ENCODE measurements at places on chromosomes 1 and 21.
A peak's percentile ranks its signal among the peaks of the same experiment; 100 is the strongest.

DNA sequence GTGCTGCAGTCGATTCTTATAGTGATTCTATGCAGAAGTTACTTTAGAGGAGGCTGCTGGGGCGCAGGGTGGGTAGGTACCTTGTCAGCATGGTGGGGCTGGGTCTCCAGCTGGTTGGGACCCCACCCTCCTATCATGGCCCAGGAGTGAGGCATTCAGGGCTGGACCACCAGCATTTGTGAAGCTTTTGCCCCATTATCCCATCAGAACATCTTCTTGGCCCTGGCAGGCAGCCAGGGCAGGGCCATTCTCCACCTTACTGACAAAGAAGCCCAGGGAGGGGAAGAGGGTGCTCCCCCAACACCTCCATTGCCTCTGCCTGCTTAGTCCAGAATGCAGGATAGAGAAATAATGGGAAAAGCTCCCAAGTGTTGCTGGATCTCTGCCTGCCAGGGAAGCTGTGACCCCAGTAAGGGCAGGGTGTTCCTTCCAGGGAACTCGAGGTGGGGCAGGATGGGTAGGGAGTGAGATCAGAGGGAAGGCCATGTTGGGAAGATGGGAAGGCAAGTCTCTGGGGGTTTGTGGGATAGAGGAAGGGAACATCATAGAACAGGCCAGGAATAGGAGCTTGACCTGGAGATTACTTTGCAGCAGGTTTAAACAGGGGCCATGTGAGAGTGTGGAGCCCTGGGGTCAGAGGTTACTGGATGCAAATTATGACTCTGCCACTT lies 16.2 kb upstream of the SLC2A1 start:
- no peak for DNase-seq

DNA sequence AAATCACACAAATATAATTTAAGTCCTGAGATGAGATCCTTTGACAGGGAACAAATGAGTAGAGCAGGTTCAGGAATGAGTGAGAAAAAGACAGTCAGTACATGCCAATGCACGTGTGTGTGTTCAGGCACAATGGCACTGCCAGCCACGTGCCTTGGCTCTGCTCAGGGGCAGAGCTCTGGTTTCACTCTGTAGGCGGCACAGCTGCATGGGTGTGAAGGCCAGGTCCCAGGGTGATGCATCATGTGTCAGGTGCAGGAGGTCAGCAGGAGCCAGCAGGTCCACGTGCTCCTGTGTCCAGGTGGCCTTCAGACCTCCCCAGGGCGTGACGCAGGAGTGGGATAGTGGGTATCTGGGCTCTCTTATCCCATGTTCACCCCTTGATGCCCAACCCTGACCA lies 386.1 kb downstream of the KCNH1 start:
- DNase-seq: no peak

DNA sequence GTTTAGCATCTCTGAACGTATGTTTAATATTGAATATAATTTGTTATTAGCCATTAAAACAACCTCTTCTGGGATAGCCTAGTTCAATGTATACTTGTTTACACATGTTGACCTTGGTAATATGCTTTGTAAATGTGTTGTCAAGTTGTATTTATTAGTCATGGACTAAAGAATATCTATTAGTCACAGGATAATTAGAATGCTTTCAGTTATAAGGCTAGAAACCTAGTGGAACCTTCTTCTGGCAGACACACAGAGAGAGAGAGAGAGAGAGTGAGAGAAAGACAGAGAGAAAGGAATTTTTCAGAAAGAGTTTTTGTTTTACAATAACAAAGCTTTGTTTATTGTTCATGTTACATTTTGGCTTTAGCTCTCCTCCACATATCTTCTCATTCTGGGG lies 181.1 kb upstream of the APP start:
- no peak for DNase-seq

- no peak for DNase-seq
Measured at GRCh38 chr1:233635765-233636502, 22.0 kb downstream of the KCNK1 start.

GRCh38 chr1:157490467-157491165 lies 61.7 kb downstream of the FCRL5 start:
- DNase-seq: peak; percentile 9

GRCh38 chr1:203369666-203370065 lies 18.7 kb upstream of the FMOD start:
- no peak for DNase-seq

DNA sequence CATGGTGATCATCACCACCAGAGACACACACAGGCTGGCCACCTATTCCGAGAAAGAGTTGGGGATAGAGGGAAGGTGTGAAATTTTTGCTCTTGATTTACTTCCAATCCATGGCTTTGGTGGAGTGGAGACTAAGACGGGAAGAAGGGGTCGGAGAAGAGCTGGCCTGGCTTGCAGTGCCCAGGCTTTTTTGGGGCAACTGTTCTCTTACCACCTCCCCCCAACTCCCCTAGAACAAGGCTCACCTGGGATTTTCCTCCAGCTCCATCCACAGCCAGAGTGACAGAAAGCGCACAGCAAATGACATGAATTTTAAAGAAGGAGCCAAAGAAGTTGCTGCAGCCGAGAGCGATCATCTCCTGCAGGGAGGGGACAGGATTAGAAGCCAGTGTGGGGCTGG lies 16.0 kb downstream of the SLC26A9 start:
- no peak for DNase-seq

- DNase-seq: no peak
Measured at GRCh38 chr1:5525597-5526384, 466.4 kb downstream of the NPHP4 start.

DNA sequence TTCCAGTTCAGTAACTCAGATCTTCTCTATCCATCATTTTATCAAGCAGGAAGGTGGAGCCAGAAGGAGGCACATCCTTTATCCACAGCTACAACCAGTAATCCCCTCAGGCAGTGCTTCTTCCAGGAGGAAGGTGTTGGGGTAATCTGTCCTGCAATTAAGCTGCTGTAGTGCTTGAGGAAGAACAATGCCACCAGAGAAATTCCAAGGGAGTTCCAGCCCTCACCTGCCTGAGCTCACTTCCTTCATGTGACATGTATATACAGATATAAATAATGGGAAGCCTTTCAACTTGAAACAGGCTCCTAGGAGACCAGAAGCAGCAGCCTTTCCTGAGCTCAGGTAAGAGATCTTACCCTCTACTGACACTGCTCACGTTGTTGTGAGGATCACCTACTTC lies 2.2 kb upstream of the IL20 start:
- DNase-seq: no peak

DNA sequence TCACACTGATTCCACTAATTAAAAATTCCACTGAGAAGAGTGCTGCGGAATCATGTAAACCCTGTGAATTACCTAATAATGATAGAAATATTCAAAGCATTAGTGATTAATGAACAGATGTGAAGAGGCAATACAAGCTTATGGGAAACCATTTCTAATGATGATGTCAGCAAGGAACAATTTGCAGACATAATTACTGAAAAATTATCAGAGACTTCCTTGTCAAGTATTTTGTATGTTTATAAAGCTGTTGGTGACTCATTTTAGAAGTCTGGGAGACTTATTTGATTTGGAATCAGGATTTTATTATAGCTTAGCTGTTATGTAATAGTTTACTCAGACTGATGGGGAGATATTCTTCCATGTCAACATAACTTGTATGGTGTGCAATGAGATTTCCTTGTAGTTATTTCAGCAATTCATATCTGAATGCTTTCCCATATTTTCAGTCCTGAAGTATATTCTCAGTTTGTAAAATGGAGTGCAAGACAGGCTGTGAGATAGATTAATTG lies 135.5 kb downstream of the TGFB2 start:
- DNase-seq: no peak

All from stimulated activated CD8-positive, alpha-beta memory T cell treated with anti-CD3 and anti-CD28 coated beads, Interleukin-7, amount 100 ng/mL, for 1 hour (primary cell).